HFFc6 (cell line): ENCODE measurements at places on chromosomes 7 and 10. TPM values are rescaled to one million over a fixed set of nuclear protein-coding genes. Genes with fewer than 3 reads are reported as not detected.

HYAL4 gene
- not detected in 3 replicates for total RNA-seq

DNA sequence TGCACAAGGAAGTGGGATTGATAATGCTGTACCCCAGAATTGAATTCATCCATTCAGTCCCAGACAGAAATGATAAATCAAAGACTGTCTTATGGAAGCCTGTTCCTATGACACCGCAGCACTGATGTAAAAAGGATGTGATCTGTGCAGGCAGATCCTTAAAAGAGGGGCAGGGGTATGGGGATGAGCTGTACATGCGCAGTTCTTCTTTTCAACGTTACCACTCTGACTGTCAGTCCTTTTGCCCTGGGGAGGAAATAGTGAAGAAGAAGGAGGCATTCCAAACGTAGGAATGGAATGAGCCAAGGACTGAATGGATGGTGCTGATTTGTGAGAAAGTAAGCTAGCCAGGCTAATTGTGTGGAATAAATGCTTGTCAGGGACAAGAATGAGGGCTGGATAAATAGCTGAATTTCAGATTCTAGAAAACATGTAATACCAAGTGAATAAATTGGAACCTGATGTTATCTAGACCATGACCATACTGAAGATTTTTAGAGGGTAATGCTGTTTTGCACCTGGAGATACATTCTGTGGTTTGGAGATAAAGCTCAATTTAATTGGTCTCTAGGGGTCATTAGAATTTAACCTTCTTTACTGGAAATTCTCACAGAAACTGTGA is 509.3 kb downstream of the SORCS3 start:
- DNase-seq: no peak

- DNase-seq: no peak
Measured at GRCh38 chr10:93062514-93063143, 2.0 kb downstream of the CYP26C1 start.

- DNase-seq: no peak
Measured at GRCh38 chr10:132603851-132604533, 66.4 kb downstream of the INPP5A start.

DNA sequence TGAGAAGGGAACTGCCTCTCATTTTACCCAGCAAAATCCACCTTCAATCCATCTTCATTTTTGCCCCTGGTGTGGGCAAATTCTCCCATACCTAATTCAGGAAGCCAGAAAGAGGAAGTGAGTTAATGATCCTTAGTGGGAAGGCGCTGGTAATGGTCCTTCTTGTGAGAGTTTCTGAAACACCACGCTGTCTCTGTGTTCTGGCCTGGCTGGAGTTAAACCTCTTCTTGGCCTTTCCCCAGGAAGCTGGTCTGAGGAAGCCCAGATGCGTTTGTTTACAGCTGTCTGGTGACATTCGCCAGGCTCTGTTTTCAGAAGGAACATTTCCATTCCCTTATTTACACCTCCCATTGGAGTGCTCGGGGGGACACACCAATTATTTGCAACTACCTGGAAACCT is 24.3 kb downstream of the HTRA1 start:
- no peak for DNase-seq

DNA sequence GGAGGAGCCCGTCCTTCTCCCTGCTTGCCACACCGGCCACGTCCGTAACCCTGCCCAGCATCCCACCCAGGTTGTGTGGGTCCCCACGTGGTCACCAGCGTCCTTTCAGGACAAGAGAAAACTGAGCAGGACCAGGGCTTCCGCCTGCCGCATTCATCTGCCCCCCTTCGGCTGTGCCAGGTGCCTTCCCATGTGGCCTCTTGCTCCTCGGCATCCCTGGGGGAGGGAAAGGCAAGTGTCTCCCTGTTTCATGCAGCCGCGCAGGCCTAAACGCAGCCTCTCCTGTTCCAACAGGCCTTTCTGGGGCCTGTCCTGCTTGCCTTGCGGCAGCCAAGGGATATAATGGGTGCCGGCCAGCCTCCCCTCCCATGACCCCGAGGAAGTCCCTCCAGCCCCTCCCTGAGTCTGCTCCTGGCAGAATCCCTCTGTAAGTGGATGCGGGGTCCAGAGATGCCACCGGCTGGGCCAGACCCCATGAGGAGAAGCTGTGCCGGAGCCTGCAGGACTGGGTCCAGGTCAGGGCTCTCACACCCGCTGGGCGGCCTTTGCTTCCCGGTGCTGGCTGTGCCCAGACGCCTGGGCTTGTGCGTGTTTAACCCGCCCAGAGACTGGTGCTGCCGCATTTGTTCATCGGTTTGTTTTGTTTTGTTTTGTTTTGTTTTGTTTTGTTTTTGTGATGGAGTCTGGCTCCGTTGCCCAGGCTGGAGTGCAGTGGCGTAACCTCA is 23.1 kb downstream of the SHH start:
- DNase-seq: no peak

NKX2-3 gene
- total RNA-seq: not detected in 3 replicates

LMTK2 gene
- total RNA-seq: 8.5 to 9.2 TPM (median 9.0 TPM) in 3 replicates

- DNase-seq: no peak
Measured at GRCh38 chr10:102705531-102705930, 8.7 kb downstream of the ARL3 start.

DNA sequence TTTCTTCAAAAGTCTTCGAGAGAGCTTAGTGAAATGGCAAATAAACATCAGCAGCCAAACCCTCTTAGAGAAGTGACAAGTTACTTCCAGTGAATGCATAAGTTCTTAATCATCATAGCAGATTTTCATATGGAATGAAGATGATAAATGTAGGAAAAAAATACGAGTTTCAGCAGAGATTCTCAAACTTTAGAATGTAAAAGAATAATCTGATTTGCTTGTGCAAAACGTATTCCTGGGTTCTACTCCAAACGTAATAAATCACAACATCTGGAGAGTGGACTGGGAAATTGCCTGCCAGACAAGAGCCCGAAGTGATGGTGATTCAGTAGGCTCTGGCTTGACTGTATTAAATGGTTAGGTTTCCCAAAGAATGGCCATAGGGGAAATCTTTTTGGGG is 62.2 kb downstream of the AKR1E2 start:
- DNase-seq: no peak

LRRD1 gene
- total RNA-seq: not detected in 3 replicates

GRCh38 chr10:22629126-22629525 is 85.3 kb downstream of the PIP4K2A start:
- no peak for DNase-seq

STK31 gene
- not detected in 3 replicates for total RNA-seq

GRCh38 chr7:80960244-80960795 is 41.5 kb upstream of the SEMA3C start:
- DNase-seq: peak; percentile 44

GRCh38 chr7:85164376-85164775 is 22.5 kb downstream of the SEMA3D start:
- DNase-seq: no peak

- DNase-seq: no peak
Measured at GRCh38 chr10:124545351-124546054, 83.9 kb downstream of the LHPP start.

COG5 gene
- 27.3 to 32.3 TPM (median 29.0 TPM) in 3 replicates for total RNA-seq

GIMAP6 gene
- not detected in 3 replicates for total RNA-seq

- DNase-seq: no peak
Measured at GRCh38 chr7:35596061-35596460, 98.9 kb downstream of the HERPUD2 start.

GRCh38 chr7:2224934-2225333 is 7.8 kb downstream of the MAD1L1 start:
- DNase-seq: no peak

GRCh38 chr7:129886818-129887186 is 66.0 kb downstream of the UBE2H start:
- DNase-seq: no peak

- peak; percentile 38 for DNase-seq
Measured at GRCh38 chr10:60208676-60209269, 180.9 kb downstream of the ANK3 start.

DNA sequence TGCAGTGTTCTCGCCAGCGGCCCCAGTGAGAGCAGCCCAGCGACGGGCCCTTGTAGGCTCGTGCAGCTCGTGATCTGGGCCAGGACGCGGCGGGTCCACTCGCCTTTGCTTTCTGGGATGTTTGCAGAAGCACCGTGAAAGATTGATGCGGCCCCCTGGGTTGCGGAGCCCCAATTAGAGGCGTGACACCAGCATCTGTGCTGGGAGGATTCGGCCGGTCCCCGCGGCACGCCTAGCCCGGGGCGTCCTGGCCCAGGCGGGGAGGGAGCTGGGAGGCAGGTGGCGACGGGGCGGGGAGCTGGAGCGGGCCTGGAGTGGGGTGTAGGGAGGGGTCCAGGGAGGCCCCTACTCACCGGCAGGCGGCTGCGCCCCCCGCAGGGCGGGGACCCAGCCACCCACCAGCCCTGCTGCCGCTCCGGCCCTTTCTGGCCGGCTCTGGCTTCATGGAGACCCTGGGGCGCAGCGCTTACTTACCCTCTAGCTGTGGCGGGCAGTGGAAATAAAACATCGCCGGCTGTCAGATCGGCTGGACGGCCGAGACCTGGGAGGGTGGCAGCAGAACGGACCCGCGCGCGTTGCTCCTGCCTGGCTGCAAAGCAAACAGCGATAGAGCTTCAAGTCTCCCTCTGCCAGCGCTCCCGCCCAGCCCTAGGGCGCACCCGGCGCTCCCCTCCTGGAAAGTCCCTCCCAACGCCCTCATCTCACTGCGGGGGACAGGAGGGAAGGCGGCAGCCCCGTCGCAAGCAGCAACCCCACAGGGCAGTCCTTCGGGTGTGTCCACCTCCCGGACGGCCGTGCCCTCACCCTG is 752 bp downstream of the DRGX start:
- DNase-seq: no peak

GRCh38 chr10:130934293-130935127 is 377.0 kb downstream of the TCERG1L start:
- no peak for DNase-seq

ASAH2B gene
- 5.1 to 7.4 TPM (median 6.0 TPM) in 3 replicates for total RNA-seq

DNA sequence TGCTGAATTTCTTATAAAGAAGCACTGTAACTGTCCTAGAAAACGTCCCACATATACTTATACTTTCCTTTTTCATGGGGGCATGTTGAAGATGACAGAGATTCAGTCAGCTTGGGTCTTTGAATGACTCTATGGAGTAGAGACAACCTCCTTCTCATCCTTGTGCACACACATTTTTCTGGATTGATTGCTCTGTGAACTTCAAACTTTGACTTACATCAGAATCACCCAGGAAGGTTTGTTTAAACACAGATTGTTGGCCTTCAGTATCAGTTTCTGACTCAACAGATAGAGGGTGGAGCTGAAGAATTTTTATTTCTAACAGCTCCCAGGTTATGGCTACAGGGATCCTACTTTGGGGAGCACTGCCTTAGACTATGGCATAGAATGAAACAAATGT is 97.6 kb upstream of the DGKB start:
- DNase-seq: no peak

DNA sequence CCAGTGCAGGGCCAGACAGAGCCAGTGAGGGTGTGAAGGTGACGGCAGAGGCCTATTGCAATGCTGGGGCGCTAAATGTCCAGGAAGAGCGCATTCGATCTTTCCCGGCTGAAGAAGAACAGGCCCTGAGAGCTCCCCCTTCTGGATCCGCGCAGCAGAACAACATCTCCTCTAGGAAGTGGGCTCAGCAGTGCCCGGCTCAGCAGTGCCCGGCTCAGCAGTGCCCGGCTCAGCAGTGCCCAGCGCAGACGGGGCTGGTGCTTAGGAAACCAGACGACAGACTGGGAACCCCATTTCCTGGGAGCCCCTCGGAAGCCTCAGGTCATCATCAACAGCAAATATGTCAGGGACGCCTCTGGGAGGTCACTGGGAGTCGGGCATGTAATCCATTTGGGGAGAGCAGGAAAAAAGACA is 4.7 kb upstream of the NOS3 start:
- DNase-seq: peak; percentile 41

GRCh38 chr7:66429498-66430163 is 199.1 kb upstream of the KCTD7 start:
- no peak for DNase-seq

DNA sequence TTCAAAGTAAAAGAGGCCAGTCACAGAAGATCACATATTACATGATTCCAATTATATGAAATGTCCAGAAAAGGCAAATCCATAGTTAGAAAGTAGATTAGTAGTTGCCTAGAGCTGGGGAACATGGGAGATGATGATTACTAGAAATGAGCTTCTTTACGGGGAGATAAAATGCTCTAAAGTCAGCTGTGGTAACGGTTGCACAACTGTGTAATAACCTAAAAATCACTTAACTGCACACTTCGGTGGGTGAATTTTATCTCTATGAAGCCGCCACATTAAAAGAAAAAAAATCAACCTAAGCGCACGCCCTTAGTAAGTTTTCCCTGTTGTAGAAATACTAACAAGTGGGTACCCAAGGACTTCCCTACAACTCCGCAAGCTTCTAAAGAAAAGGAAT is 15.9 kb downstream of the XRCC2 start:
- DNase-seq: no peak

GDF2 gene
- total RNA-seq: not detected in 3 replicates

DNA sequence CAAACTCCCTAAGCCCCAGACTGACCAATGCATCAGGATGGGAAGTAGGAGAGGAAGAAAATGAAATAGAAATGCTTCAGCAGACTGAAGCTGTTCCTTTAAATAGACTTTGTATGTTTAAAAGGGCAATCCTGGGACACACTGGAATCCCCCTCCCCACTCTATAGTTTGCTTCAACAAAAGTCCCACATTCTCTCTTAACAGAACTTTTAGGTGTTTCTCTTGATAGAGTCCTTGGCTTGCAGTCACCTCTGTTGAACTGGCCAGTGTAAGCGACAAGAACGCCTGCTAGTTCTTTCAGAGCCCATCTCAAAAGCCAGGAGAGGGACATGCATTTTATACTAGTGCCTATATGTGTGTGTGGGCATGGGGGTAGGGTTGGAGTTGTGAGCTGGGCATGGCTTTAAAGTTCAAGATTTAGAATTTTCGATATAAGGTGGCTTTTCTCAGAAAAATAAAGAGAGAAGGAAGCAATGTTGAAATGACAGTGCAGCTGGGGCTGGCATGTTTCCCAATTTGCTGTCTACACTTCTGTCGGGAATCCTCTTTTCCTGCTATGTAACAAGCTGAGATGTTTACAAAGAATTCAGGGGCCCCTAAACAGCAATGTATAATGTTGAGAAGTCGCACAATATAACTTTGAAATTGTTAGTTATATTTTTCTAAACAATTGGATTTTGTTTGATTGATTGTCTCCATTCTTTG is 2.1 kb downstream of the TBX20 start:
- DNase-seq: no peak

HMX3 gene
- total RNA-seq: not detected in 3 replicates

PRSS37 gene
- total RNA-seq: not detected in 3 replicates
